ENCODE measurements at places on chromosomes 12 and 14.

- DNase-seq, result no peak
These were observed 17.8 kb downstream of the TAS2R50 start for GRCh38 chr12:10968765-10969456.

- DNase-seq, result no peak
These were observed 131.9 kb downstream of the EXOC5 start for GRCh38 chr14:57136669-57137328.

DNA sequence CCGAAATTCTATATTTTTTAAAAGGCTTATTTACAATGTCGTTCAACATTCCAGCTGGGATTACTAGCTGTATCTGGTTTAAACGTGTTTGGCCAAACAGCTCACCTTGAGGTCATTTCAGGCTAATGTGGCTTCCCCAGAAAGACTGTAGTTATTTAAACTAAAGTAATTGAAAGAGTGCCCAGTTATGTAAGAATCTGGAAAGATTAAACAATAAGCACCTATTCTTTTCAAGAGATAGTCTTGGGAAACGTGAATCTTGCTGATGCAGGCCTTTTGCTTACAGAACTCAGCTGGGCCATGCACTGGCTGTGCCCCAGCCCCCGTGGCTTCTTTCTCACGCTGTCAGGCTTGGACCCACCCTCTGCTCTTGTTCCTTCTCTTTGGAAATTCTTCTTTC is 24.4 kb downstream of the GLRX5 start:
- DNase-seq, result no peak

GRCh38 chr14:38257507-38257906 is 1.6 kb upstream of the CLEC14A start:
- DNase-seq, result no peak

GRCh38 chr12:69022674-69023073 is 89.7 kb upstream of the CPM start:
- no peak for DNase-seq

GRCh38 chr14:96754162-96754844 is 42.9 kb upstream of the VRK1 start:
- DNase-seq, result no peak

DNA sequence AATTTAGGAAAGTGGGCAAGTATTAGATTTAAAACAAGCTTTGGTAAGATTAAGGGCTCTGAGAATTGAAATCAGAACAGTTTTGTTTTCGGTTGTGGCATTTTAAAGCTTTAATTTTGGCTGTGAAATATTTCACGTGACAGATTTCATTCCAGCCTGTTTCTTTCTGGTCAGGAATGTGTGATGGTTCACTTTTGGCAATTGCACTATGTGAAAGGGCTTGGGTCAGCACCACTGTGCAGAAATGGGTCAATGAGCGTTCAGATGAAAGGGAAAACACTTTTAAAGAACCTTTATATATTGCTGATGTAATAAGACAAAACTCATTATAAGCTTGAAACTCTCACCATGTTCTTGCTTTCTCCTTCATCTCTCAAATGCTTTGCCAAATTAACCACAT is 17.1 kb downstream of the NUBPL start:
- no peak for DNase-seq

DNA sequence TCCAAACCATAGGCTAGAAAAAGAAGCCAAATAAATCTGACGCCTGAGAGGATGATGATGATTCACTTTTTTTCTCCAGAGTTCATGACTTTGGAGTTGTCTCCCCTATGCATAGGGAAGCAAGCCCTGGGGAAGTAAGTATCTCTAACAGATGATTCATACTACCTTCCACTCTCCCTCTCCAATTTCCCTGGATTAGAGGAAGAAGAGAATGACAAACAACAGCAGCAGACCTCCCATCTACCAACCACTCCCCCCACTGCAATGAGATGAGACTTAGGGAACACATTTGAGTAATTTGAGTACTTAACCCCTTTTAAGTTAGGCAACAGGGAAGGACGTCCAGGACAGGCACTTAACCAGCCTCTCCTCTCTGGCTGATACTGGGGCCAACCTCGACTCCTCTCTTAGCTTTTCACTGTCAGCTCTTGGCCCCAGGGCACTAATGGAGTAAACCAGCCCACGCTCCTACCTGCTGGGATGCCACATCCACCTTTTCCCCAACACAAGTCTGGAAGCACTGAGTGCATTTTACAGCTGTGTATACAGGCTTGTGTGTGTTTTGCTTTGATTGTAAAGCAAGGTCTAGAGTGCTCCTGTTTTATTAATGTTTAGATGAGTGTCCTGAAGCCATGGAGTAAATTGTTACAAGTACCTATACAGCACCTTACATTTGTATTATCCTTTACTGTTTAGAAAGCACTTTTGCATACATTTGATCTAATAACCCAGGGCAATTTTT is 180.7 kb downstream of the PHLDA1 start:
- DNase-seq, result no peak

GRCh38 chr12:4031703-4032291 is 158.6 kb upstream of the PARP11 start:
- no peak for DNase-seq

- DNase-seq, result no peak
These were observed 84.6 kb upstream of the NAV3 start for GRCh38 chr12:77746096-77746495.

- no peak for DNase-seq
These were observed 5.7 kb downstream of the OTUB2 start for GRCh38 chr14:94031883-94032279.

- no peak for DNase-seq
These were observed 2.7 kb downstream of the NCKAP5L start for GRCh38 chr12:49825360-49825970.

- DNase-seq, result no peak
These were observed 42.4 kb downstream of the PLEKHG3 start for GRCh38 chr14:64746298-64747250.

DNA sequence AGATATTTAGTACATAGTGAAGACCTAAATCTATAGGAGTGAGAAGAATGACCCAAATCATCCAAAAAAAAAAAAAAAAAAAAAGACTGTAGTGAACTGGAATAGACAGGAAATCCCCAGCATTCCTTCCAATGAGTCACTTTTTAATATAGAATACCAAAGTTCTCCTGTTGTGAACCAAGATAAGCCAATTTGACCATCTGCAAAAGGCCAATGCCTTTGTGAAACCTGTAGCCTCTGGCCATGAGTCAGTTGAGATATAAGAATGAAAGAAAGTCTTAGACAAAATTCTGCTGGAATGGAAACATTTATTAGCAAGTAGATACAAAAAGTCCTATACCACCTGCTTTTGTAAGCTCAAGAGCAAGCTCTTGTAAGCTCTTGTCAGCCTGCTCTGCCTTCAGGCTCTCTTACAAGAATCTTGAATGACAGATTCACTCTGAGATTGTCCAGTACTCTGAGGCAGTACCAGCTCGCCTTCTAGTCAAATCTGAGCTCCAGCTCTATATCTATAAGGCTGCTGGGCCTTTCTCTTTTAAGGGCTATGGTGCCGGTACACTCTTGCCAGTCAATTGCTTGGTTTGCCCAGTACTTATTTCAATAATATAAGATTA is 243.0 kb upstream of the TMTC1 start:
- DNase-seq, result no peak

DNA sequence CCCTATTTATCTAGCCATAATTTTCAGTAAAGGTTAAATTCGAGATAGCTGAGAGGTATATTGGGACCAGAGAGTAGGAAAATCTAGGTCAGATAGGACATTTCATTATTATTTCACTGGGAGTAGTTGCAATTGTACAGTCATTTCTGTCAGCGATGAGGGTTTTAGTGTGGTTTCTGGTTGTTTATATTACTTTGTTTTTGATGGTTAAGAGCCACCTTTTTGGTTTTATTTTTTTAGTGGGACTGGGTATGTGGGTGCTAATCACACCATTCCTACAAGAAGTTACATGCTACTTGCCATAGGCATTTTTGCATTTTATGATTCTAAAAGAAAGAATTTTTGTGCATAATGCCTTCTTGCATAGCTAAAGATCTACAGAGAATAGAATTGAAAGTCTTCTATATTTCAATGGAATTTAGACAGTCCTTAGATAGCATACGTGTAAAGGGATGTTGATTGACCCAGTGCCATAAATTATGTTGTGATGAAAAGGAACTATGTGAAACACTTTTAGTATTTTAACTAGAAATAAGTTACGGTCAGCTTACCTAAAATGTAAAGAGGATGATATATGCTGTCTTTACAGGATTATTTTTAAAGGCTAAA is 85.2 kb downstream of the KTN1 start:
- DNase-seq, result no peak

DNA sequence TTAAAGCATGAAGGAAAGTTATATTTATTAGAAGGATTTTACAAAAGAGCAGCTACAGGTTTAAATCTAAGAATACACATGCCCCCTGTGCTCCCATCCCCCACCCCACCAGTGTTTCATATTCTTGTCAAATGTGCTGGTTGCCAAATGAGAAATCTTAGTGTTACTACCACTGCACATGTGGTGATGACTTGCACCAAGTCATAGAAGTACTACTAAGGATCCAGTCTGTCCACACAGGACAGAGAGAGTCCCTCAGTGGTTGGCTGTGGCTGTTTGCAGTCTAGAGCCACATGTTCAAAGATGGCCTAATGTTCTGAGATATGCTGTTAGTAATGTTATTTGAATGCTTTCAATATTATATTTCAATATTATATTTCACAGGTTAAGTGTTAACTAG is 268.8 kb downstream of the ADAMTS20 start:
- DNase-seq, result no peak

- DNase-seq, result no peak
These were observed at the start of gene ASCL4 for GRCh38 chr12:107774349-107775029. Gene ASCL4 (plus strand): TSS chr12:107774704. CDS start chr12:107775219, 515 bp downstream.

DNA sequence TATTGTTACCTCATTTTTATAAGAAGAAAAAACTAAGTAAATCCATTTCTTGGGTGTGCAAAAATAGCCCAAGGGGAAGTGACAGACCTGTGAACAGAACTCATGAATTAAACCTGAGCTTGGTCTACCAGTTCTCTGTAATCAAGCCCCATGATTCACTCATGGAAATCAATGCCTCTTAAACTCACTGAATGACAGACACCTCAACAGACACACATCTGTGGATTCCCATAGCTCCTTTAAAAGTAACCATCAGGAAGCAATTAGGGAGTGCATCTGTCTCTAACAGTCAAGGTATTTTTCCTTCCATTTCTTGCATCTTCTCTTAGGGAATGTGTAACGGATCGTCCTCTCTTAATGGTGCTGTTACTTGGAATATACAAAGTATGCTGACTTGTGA is 215.0 kb upstream of the EEA1 start:
- no peak for DNase-seq

- no peak for DNase-seq
These were observed 24.1 kb upstream of the UBC start for GRCh38 chr12:124938587-124938986.

- no peak for DNase-seq
These were observed 21.1 kb downstream of the FKBP3 start for GRCh38 chr14:45112896-45113781.

GRCh38 chr14:85535991-85536832 is 6.3 kb downstream of the FLRT2 start:
- no peak for DNase-seq

- no peak for DNase-seq
These were observed 11.7 kb downstream of the RTL1 start for GRCh38 chr14:100891501-100892445.

- DNase-seq, result no peak
These were observed 22.7 kb downstream of the YY1 start for GRCh38 chr14:100261621-100262020.

GRCh38 chr12:8603286-8603685 is 9.4 kb downstream of the AICDA start:
- no peak for DNase-seq

DNA sequence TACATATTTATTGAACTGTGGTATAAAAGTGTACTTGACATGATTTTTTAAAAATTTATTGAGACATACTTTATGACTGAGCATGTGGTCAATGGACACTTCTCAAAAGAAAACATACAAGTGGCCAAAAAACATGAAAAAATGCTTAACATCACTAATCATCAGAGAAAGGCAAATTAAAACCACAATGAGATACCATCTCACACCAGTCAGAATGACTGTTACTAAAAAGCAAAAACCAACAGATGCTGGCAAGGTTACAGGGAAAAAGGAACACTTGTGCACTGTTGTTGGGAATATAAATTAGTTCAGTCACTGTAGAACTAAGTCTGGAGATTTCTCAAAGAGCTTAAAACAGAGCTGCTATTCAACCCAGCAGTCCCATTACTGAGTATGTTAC is 1177.6 kb downstream of the GALC start:
- DNase-seq, result no peak

- DNase-seq, result peak; percentile 56
These were observed at the start of gene C1S for GRCh38 chr12:7060353-7060954. Gene C1S (plus strand): TSS chr12:7060718. CDS start chr12:7061913, 1,195 bp downstream.

GRCh38 chr12:89166525-89166934 is 185.8 kb downstream of the DUSP6 start:
- no peak for DNase-seq

DNA sequence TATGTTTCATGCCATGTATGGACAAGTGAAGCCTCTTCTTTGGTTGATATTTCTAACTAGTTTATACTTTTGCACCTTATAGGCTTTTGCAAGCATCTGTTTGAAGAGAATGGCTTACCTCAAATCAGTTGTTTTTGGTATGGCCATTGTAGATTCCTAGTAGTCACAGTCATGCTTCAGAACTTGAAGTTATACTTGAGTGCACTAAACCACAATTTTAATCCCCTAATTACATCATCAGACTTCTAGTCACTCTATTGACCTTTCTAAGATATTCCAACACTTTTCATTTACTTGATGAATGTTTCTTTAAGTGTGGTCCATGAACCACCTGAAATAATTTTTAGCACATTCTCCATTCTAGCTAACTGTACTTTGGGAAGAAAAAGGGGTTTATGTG is 18.6 kb upstream of the KLRB1 start:
- DNase-seq, result no peak

Data from endothelial cell (in vitro differentiated cells).